T-helper 17 cell (primary cell): ENCODE measurements at places on chromosomes 11 and 22. TPM values are rescaled to one million over a fixed set of nuclear protein-coding genes. Genes with fewer than 3 reads are reported as not detected.

The GPHA2 gene
- not detected for total RNA-seq

The CASP1 gene
- 66.7 TPM for total RNA-seq

The MSANTD2 gene
- 11.3 TPM for total RNA-seq

The PTGDR2 gene
- 1.8 TPM for total RNA-seq

The SCGB1C1 gene
- total RNA-seq: not detected

DNA sequence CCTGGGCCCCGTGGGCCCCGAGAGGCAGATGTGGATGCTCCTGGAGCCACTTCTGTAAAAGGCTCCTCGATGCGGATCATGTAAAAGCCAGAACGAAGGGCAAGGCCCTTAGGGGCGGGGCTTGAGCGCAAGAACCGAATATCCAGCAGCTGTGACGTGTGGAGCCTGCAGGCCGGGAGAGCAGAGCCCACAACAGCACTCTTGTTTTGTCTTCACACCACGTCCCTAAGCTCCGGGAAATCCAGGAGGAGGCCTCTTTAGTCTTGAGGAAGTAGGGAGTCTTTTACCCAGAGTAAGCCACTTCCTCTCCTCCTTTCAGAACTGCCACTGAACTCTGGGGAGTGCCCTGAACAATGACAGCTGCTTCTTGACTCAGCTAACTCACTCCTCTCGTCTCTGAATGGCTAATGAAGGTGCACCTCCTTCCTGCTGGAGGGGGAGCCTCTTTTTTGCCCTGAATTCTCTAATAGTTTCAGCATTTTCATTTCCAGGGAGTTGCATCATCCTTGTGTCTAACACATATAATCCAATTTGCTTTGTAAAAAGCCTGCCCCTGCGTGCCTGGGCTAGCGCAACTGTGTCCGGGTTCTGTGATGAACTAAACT is 12.5 kb downstream of the L3MBTL2 start:
- peaks cover 12% of the 10 kb centered on the region for H3K4me1 ChIP-seq
- DNase-seq: no peak
- H3K4me3 ChIP-seq: peak overlapping the region; percentile 73
- H3K36me3 ChIP-seq: peaks cover 4% of the 10 kb centered on the region
- H3K27ac ChIP-seq: peak overlapping the region; percentile 80
- no peaks in the 10 kb centered on the region for H3K27me3 ChIP-seq

- no peaks in the 10 kb centered on the region for H3K27me3 ChIP-seq
- H3K4me1 ChIP-seq: peaks cover 6% of the 10 kb centered on the region
- DNase-seq: no peak
- no peak overlapping the region for H3K4me3 ChIP-seq
Observed at GRCh38 chr22:44107340-44107739, 73.4 kb upstream of the PARVG start.

DNA sequence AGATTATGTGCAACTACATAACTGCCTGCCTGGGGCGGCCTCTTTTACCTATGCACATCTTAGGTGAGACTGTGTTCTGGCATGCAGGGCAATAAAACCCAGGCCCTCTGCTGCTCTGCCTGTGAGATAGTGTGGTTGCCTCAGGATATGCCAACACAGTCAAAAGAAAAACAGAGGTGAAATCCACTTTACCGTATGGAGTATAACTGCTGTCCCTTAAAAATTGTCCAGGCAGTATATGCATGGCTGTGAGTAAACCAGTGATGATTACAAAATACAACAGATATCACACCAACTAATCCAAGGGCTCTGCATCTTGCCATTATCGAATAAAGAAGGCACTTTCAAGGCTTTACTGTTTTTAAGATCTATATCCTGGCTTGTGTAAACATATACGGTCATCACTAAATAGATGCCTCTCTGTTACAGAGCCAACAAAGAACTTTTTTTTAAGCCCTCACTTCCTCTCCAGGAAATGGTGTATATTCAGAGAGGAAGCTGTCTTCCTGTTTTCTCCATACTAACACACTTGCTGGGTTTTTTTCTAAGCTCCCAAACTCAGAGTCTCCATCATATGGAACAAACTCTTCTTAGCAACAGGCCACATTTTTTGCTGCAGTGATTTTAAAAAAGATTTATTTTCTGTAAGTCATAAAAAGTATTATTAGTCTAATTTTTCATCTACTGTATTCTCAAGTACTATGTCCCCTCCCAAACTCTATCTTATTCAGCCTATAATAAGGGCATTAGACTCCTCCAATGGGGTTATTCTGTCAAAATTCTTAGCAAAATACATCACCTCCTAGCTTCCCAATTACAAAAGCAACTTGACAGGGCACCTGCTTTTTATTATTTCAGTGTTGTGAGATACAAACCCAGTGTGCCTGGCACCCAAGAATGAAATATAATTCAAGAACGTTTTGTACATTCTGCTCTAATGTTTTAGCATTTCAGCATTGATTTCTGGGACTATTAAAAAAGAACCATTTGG is 135.2 kb downstream of the MAML2 start:
- peak overlapping the region; percentile 95 for H3K27ac ChIP-seq
- no peak for DNase-seq
- H3K27me3 ChIP-seq: no peaks in the 10 kb centered on the region
- no peaks in the 10 kb centered on the region for H3K36me3 ChIP-seq
- H3K4me1 ChIP-seq: peaks cover 54% of the 10 kb centered on the region

DNA sequence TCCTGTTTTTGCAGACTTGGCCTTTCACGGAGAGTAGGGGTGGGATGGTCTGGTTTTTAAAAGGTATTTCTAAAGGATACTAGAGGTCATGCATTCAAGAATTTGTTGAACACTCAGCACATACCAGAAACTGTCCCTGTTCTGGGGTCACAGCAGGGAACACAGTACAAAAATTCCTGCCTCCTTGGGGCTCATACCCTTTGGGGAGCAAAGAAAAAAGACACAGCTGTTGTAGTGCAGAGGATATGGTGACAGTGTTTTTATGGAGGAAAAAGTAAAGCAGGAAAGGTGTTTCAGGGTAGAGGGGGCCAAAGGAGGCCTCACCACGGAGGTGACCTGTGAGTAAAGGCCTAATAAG is 8.4 kb downstream of the SLC3A2 start:
- H3K4me3 ChIP-seq: peak overlapping the region; percentile 67
- peaks cover 20% of the 10 kb centered on the region for H3K4me1 ChIP-seq
- no peaks in the 10 kb centered on the region for H3K27me3 ChIP-seq

DNA sequence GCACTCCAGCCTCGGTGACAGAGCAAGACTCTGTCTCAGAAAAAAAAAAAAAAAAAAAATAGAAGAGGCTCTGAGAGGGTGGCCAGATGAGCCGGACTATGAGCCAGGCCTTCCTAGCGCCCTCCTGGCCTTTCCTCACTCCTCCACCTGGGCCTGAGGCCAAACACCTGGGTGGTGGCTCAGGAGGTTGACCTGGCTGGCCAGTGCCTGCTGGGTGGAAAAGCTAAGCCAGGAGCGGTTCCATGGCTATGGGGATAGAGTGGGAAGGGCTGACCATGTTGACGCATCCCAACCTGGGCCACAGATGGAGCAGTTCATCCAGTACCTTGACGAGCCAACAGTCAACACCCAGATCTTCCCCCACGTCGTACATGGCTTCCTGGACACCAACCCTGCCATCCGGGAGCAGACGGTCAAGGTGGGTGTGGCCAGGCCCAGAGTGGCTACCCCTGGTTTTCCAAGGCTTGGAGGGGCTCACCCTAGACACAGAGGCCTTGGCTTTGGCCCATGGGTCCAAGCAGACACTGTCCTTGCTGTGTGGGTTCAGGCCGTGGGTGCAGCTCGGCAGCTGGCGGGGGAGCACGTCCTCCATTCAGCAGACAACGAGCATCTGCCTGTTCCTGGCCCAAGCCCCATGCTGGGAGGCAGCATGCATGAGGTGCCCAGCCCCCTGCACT is 7.6 kb downstream of the SCYL1 start:
- peaks cover 3% of the 10 kb centered on the region for H3K36me3 ChIP-seq
- no peak overlapping the region for H3K27ac ChIP-seq
- no peaks in the 10 kb centered on the region for H3K27me3 ChIP-seq
- DNase-seq: no peak

GRCh38 chr22:37484480-37485394 is 1.4 kb downstream of the MFNG start:
- DNase-seq: peak; percentile 53
- peak overlapping the region; percentile 96 for H3K4me3 ChIP-seq
- peaks cover 3% of the 10 kb centered on the region for H3K36me3 ChIP-seq
- peaks cover 58% of the 10 kb centered on the region for H3K4me1 ChIP-seq
- peak overlapping the region; percentile 95 for H3K27ac ChIP-seq
- H3K27me3 ChIP-seq: no peaks in the 10 kb centered on the region

- no peak overlapping the region for H3K27ac ChIP-seq
- peaks cover 3% of the 10 kb centered on the region for H3K4me1 ChIP-seq
- H3K36me3 ChIP-seq: no peaks in the 10 kb centered on the region
- H3K4me3 ChIP-seq: peak overlapping the region; percentile 19
Observed at GRCh38 chr11:728901-729491, 18.3 kb upstream of the TALDO1 start.

DNA sequence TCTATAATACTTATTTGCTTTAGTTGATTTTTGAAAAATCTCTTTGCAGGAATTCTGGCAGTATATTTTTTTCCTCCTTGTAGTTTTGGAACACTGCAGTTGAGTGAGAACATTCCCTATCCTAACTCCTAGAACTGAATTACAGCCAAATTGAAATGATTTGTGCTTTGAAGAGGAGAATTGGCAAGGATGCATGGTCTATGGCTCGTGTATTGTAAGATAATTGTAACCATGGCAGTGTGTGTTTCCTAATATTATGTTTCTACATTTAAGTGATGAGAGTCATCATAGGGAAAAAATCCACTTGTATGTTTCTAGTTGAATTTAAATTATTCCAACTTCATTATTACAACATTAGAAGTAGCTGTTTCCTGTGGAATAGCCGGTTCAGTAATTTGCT is 80.9 kb upstream of the MYO18B start:
- H3K4me1 ChIP-seq: no peaks in the 10 kb centered on the region
- H3K36me3 ChIP-seq: no peaks in the 10 kb centered on the region
- H3K27ac ChIP-seq: no peak overlapping the region
- peaks cover 29% of the 10 kb centered on the region for H3K27me3 ChIP-seq
- H3K4me3 ChIP-seq: no peak overlapping the region
